Natural killer cell treated with Interleukin-12 subunit alpha and Interleukin-12 subunit beta and Interleukin-15 and Interleukin-18, amount 100 ng/mL, for 72 hours (primary cell): ENCODE measurements at places on chromosomes 2 and 18.

DNA sequence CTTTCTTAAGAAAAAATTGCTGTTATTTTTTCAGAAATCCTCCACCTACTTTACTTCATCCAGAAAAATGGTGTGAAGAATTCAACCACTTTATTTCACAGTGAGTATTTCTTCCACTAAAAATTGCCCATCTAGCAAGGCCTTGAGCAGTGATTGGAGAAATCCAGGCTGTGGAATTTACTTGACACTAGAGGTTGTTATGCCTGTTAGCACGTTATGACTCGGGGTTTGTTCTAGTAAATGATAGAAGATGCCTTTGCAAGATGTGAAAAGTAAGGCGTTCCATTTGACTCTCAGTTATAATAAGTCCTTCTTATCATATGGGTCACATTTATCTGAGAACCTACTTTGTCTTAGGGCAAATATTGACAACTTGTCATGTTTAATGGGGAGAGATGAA, 157.4 kb downstream of the MYO3B start:
- peaks cover 20% of the 10 kb centered on the region for H3K27me3 ChIP-seq
- no peaks in the 10 kb centered on the region for H3K4me1 ChIP-seq
- H3K36me3 ChIP-seq: no peaks in the 10 kb centered on the region
- no peak overlapping the region for H3K27ac ChIP-seq
- H3K4me3 ChIP-seq: no peak overlapping the region

- H3K27ac ChIP-seq: no peak overlapping the region
- no peaks in the 10 kb centered on the region for H3K36me3 ChIP-seq
- no peaks in the 10 kb centered on the region for H3K27me3 ChIP-seq
- H3K4me3 ChIP-seq: no peak overlapping the region
- DNase-seq: no peak
Observed at GRCh38 chr2:128360711-128361110, 42.0 kb upstream of the HS6ST1 start.

DNA sequence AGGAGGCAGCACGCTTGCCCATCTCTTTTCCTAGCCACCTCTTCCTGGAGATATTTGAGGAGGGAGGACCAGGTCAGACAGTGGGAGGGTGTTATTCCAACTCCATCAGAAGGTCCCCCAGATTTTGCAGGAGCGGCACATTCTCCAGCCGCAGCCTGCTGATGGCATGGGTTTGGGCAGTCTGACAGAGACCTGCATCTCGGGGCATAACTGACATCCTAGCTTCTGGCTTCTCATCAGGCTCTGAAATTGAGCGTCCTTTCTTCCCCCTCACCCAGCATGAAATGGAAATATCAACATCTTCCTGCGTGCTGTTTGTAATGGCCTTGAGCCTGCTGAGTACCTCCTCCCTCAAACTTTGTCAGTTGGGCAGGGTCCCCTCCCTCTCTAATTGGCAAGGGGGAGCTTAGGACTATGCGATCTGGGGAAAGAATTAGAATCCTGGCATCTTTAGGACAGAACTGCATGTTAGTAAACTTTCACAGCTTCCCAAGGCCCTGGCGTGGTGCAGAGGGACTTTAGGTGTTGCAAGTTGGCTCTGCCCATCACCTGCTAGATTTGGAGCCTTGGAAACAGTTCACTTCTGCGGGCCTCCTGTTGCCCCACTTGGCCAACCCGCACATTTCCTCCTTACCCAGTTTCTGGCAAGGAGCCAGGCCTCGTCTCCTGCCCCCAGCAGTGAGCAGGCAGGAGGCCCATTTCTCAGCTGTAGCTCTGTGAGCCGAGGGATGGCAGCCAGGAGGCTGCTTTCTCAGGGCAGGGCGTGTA, 2.2 kb downstream of the ITM2C start:
- no peak overlapping the region for H3K27ac ChIP-seq
- peak overlapping the region; percentile 38 for H3K4me3 ChIP-seq
- peaks cover 34% of the 10 kb centered on the region for H3K27me3 ChIP-seq
- no peak for DNase-seq

GRCh38 chr2:152200101-152200500, 24.5 kb upstream of the STAM2 start:
- no peaks in the 10 kb centered on the region for H3K36me3 ChIP-seq
- peaks cover 59% of the 10 kb centered on the region for H3K27me3 ChIP-seq
- DNase-seq: no peak
- no peak overlapping the region for H3K27ac ChIP-seq
- no peak overlapping the region for H3K4me3 ChIP-seq
- peaks cover 3% of the 10 kb centered on the region for H3K4me1 ChIP-seq

- peaks cover 13% of the 10 kb centered on the region for H3K27me3 ChIP-seq
- no peak overlapping the region for H3K4me3 ChIP-seq
- no peaks in the 10 kb centered on the region for H3K4me1 ChIP-seq
- no peak overlapping the region for H3K27ac ChIP-seq
- no peaks in the 10 kb centered on the region for H3K36me3 ChIP-seq
- DNase-seq: no peak
Observed at GRCh38 chr2:64288321-64289193, 144.3 kb upstream of the PELI1 start.

- no peak overlapping the region for H3K27ac ChIP-seq
- DNase-seq: no peak
- no peaks in the 10 kb centered on the region for H3K27me3 ChIP-seq
Observed at GRCh38 chr18:78305789-78306188, 673.8 kb upstream of the SALL3 start.

GRCh38 chr18:33404244-33404873, 36.2 kb downstream of the CCDC178 start:
- H3K27me3 ChIP-seq: no peaks in the 10 kb centered on the region
- no peaks in the 10 kb centered on the region for H3K4me1 ChIP-seq
- H3K27ac ChIP-seq: no peak overlapping the region
- no peaks in the 10 kb centered on the region for H3K36me3 ChIP-seq
- DNase-seq: no peak

DNA sequence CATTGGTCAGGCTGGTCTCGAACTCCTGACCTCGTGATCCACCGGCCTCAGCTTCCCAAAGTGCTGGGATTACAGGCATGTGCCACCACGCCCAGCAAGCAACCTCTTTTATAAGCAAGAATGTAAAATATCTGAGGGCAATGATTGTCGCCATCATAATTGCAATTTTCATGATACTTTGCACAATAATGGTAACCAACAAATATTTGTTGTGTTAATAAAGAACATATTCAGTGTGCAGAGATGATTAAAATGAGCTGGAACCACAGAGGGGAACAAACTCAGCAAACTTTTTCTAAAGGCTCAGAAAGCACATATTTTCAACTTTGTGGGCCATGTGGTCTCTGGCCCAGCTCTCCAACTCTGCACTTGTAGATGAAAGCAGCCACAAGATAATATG, 115.2 kb upstream of the SIX2 start:
- H3K27ac ChIP-seq: no peak overlapping the region
- no peak overlapping the region for H3K4me3 ChIP-seq
- H3K4me1 ChIP-seq: no peaks in the 10 kb centered on the region
- H3K27me3 ChIP-seq: no peaks in the 10 kb centered on the region
- no peak for DNase-seq
- no peaks in the 10 kb centered on the region for H3K36me3 ChIP-seq

DNA sequence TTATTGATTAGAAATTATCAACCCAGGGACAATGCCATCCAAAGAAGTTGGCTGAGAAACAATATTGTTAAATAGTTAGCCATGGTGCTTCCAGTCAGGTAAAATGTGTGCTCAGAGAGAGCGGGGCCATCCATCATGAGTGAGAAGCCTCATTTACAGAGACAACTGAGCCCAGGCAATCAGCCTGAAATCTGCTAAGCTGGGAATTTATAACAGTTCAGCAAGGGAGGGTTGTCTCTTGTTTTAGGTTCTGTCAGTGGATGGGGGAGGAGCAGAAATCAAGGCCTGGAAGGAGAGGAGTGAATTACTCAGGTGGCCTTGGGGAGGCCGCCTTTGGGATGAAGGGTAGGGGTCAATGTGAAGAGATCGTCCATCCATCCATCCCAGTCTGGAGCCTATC, 102.5 kb upstream of the ST8SIA3 start:
- no peak for DNase-seq
- H3K27me3 ChIP-seq: peaks cover 7% of the 10 kb centered on the region
- no peak overlapping the region for H3K4me3 ChIP-seq
- H3K27ac ChIP-seq: no peak overlapping the region
- H3K36me3 ChIP-seq: no peaks in the 10 kb centered on the region

DNA sequence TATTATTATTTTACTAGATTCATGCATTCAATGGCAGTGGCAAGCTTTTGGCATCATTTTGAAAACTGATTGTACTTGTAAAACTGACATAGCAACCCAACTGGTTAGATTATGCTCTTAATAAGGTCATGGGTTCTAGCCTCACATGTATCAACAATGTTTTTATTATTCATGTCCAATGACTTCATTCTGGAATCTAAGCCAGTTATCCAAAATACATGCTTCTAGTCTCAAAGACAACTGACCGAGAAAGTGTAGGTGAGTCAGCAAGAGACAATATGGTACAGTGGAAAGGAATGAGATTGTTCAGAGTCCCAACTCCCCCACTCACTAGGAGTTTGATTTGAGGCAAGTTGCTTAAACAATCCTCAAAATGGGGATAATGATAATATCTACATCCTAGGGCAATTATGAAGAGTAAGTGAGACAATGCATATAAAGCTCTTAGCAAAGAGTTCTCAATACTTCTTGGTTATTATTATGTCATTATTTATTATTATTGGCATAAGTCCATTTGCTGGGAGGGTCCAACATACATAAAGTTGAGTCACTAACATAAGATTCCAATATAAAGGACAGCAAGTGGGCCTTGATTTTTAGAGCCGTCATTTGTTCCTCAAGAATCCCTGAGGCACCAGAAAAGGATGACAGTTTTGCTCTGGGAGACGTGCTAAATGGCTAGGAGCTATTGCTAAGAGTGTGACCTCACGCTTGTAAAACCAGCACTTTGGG, 99.4 kb downstream of the NEB start:
- H3K4me1 ChIP-seq: peaks cover 33% of the 10 kb centered on the region
- H3K4me3 ChIP-seq: no peak overlapping the region
- no peaks in the 10 kb centered on the region for H3K36me3 ChIP-seq
- DNase-seq: no peak

- no peak for DNase-seq
- H3K27ac ChIP-seq: no peak overlapping the region
Observed at GRCh38 chr2:171124541-171124940, 36.2 kb downstream of the TLK1 start.

GRCh38 chr2:238505892-238506280, 79.2 kb downstream of the ASB1 start:
- H3K27ac ChIP-seq: no peak overlapping the region
- H3K36me3 ChIP-seq: no peaks in the 10 kb centered on the region
- H3K27me3 ChIP-seq: no peaks in the 10 kb centered on the region
- no peak overlapping the region for H3K4me3 ChIP-seq
- DNase-seq: no peak

DNA sequence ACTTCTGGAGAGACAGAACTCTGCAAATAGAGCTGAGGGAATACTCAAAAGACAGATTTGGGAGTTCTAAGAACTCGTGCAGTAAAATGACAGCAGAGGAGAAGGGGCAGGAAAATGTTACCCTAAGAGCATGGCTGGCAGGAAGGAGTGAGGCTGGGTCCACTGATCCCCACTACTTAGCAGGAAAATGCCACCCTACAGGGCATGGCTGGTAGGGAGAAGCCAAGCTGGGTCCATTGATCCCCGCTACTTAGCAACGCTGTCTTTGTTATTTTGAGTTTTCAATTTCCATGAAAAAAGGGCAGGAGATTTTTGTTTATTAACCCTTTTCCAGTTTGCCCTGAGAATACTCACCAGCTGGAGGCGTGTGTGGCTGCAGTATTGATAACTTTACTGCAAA, 100.3 kb upstream of the TMEM200C start:
- peaks cover 18% of the 10 kb centered on the region for H3K36me3 ChIP-seq
- H3K4me1 ChIP-seq: peaks cover 9% of the 10 kb centered on the region
- H3K27ac ChIP-seq: no peak overlapping the region

DNA sequence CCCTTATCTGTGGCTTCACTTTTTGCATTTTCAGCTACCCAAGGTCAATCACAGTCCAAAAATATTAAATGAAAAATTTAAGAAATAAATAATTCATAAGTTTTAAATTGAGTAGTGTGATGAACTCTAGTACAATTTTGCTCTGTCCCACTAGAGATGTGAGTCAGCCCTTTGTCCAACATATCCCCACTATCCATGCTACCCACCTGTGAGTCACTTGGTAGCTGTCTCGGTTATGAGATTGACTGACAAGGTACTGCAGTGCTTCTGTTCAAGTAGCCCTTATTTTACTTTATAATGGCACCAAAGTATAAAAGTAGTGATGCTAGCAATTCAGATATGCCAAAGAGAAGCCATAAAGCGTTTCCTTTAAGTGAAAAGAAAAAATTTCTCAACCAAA, 28.8 kb downstream of the ADCY3 start:
- no peaks in the 10 kb centered on the region for H3K27me3 ChIP-seq
- H3K36me3 ChIP-seq: peaks cover 25% of the 10 kb centered on the region
- DNase-seq: no peak

DNA sequence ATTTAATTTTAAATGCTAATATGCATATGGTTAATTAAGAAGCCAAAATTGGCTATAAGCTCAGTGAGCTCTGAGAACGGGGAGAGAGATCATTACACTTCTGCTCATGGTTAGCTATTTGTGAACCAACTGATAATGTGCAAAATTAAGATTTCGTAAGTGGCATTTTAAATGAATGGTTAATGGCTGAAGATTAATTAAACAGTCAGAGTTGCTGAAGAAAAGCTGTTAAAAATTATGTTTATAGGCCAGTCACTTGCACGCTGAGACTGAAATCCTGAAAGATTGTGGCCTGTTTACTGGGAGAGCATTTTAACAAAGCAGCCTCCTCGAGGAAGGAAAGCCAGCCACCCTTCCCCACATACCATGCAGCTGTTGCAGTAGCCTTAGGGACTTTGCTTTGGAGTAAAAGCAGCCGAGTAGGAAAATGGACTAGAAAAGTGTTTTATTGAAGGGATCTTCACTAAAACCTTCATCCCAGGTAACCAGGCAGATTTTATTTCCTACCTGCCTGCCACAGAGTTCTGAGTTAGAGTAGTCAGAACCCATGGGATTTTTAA, 218.8 kb upstream of the NRP2 start:
- H3K4me3 ChIP-seq: no peak overlapping the region
- H3K36me3 ChIP-seq: no peaks in the 10 kb centered on the region
- no peaks in the 10 kb centered on the region for H3K4me1 ChIP-seq
- H3K27me3 ChIP-seq: no peaks in the 10 kb centered on the region
- H3K27ac ChIP-seq: no peak overlapping the region

DNA sequence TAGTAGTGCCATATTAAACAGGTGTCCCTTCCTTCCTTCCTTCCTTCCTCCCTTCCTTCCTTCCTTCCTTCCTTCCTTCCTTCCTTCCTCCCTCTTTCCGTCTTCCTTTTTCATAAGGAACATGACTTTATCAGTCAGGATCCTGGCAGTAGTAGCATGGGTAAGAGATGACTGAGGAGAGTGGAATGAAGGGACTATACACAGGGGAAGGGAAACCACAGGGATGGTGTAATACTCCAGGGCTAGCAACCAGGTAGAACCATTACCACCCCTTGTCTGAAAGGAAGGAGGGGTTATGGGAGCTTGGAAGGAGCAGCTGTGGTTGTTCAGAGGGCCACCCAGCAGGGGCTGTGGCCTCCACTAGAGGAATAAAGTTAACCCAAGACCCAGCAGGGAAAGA, 23.2 kb upstream of the KDM3A start:
- DNase-seq: no peak
- H3K4me3 ChIP-seq: no peak overlapping the region
- H3K36me3 ChIP-seq: peaks cover 11% of the 10 kb centered on the region
- H3K27ac ChIP-seq: no peak overlapping the region

GRCh38 chr2:96692094-96692971, 47.5 kb downstream of the LMAN2L start:
- no peaks in the 10 kb centered on the region for H3K4me1 ChIP-seq
- no peak overlapping the region for H3K4me3 ChIP-seq
- DNase-seq: no peak
- no peak overlapping the region for H3K27ac ChIP-seq
- H3K36me3 ChIP-seq: no peaks in the 10 kb centered on the region
